ENCODE measurements at places on chromosomes 1 and 21. TPM values are rescaled to one million over a fixed set of nuclear protein-coding genes. Genes with fewer than 3 reads are reported as not detected.

DNA sequence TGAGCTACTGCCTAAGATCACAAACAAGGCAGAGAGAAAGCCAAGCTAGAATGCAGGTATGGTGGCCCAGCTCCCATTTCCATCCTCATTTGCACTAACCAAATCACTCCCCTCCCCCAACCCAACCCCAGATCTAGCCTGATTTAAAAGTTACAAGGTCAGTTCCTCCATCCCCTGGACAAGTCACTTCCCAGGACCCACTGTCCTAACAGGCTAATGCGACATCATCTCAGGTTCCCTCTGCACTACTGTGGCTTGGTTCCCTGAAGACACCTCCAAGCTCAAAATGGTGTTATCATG is 2.4 kb downstream of the F11R start:
- no peak for DNase-seq

GRCh38 chr1:29805122-29805895 is 569.0 kb downstream of the PTPRU start:
- no peak for DNase-seq

- DNase-seq: peak; percentile 91
Measured at GRCh38 chr1:24111996-24112779, at the start of gene MYOM3. MYOM3 (minus strand) TSS chr1:24112135; CDS start chr1:24108636, 3,499 bp downstream.

DNA sequence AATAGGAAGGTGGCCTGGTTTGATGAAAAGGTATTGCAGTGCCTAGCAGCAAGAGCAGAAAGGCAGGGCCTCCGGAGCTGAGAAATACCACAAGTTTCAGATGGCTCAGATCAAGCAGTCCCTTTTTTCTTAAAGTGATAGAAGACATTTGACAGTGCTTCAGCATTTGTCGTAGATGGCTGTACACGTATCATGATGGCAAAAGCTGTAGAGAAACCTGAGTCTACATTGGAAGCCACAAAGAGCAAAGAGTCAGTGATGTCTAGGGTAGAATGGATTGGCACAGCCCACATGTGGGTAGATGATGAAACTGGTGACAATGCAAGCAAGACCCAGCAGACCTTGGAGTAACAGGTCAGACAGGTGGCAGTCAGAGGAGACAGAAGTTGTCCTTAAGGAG is 101.3 kb upstream of the ARTN start:
- DNase-seq: peak; percentile 57

GRCh38 chr1:218348628-218349071 is 3.5 kb downstream of the TGFB2 start:
- peak; percentile 33 for DNase-seq

GRCh38 chr1:3919706-3920105 is 19.6 kb upstream of the C1orf174 start:
- no peak for DNase-seq

- no peak for DNase-seq
Measured at GRCh38 chr21:34126691-34127090, 53.3 kb downstream of the MRPS6 start.

DNA sequence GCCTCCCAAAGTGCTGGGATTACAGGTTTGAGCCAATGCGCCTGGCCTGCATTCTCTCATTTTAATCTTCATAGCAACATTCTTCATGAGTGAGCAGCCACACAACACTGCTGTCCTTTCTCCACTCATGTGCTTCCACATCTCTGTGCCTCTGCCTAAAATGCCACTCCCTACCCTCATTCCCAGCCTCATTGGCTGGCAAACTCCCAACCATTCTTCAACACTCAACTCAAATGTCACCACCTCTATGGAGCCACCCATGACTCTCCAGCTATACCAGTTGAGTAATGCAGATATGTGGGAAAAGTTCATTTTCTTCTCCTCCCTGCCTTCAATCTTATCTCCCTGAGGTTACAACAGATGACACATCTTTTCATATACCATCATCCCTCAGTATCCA is 53.9 kb upstream of the ZC3H12A start:
- no peak for DNase-seq

- DNase-seq: no peak
Measured at GRCh38 chr1:41698916-41699860, 214.7 kb upstream of the EDN2 start.

GRCh38 chr1:35345439-35345981 is 77.0 kb downstream of the ZMYM4 start:
- no peak for DNase-seq

- no peak for DNase-seq
Measured at GRCh38 chr1:19311503-19311930, 427 bp downstream of the AKR7A2 start.

The CCDC30 gene
- 0.11 TPM for total RNA-seq

The SH2D2A gene
- not detected for total RNA-seq

The GOLT1A gene
- not detected for total RNA-seq

The DEPDC1 gene
- 1.6 TPM for total RNA-seq

The FOXD3 gene
- 0.05 TPM for total RNA-seq

The CDC7 gene
- 1.8 TPM for total RNA-seq

The TNFRSF25 gene
- 38.2 TPM for total RNA-seq

The HYI gene
- total RNA-seq: 12.4 TPM

All from myocyte (in vitro differentiated cells).